ENCODE measurements at places on chromosomes 7 and 10.

GRCh38 chr10:49500412-49500811, 38.5 kb downstream of the ERCC6 start:
- DNase-seq: no peak

GRCh38 chr7:18890885-18891621, 226.4 kb downstream of the TWIST1 start:
- DNase-seq: no peak

DNA sequence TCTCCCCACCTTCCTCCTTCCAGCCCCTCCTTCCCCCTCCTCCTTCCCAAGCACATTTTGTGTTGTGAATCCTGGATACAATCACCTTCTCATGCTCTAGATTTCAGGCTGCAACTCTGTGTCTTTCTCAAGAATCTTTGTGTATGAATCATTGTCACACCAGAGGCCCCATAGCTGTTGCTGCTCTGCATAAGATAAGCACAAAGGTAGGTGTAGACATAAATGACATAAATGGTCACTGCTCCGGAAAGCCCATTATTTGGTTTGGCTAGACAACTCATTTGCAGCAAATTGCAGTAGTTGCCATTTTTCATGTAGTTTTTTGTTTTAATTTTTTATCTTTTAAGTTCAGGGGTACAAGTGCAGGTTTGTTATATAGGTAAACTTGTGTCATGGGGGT, 216.3 kb upstream of the NRP1 start:
- no peak for DNase-seq

- DNase-seq: no peak
Observed at GRCh38 chr10:46091828-46092523, 45.9 kb upstream of the MSMB start.

- no peak for DNase-seq
Observed at GRCh38 chr7:156722043-156722826, 81.7 kb downstream of the RNF32 start.
